ENCODE measurements at places on chromosomes 1 and 21. TPM values are rescaled to one million over a fixed set of nuclear protein-coding genes. Genes with fewer than 3 reads are reported as not detected.
A peak's percentile ranks its signal among the peaks of the same experiment; 100 is the strongest.

GRCh38 chr21:45868488-45868887, 113.1 kb upstream of the COL6A1 start:
- no peak for DNase-seq

The BTBD8 gene
- polyA plus RNA-seq: 7.7 TPM

The TP73 gene
- polyA plus RNA-seq: 0.37 TPM

DNA sequence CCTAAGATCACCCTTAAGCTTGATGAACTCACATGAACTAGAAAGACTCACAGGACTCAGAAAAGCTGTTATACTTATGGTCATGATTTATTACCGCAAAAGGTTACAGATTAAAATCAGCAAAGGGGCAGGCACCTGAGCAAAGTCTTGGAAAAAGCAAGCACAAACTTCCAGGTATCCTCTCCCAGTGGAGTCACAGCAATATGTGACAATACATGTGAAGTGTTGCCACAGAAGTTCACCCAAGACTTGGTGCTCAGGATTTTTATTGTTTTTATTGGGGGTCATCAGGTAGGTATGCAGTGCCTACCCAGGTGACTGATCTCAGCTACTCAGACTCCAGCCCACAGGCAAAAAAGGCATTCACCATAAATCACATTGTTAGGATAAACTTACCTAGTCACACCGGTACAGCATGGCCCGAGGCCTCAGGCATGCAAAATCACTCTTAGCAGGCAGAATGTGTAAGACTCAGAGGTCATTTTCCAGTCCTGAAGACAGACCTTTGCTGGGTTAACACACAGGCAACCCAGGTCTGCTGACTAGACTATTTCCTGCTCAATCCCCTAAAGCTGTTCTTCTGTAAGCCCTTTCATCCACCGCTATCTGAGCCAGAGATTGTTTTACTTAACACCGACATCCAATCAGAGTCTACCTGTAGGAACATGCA, 55.6 kb downstream of the SSX2IP start:
- no peak for DNase-seq

DNA sequence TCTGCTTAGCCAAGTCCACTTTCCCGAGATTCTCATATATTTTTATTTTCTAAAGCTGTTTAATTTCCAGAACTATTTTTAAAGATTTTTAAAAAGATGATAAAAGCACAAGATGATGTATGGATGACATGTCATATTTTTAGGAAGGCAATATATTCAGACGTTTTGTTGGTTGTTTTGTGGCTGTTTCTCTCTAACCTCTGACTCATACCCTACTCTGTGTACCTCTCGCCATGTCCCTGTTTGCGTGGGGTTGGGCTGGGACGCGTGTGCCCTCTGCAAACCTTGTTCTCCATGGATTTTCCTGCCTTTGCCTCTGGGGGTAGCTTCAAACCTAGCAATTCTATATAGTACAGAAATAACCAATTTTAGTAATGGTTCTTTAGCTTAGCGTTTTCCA, 132.0 kb downstream of the GALNT2 start:
- no peak for DNase-seq

DNA sequence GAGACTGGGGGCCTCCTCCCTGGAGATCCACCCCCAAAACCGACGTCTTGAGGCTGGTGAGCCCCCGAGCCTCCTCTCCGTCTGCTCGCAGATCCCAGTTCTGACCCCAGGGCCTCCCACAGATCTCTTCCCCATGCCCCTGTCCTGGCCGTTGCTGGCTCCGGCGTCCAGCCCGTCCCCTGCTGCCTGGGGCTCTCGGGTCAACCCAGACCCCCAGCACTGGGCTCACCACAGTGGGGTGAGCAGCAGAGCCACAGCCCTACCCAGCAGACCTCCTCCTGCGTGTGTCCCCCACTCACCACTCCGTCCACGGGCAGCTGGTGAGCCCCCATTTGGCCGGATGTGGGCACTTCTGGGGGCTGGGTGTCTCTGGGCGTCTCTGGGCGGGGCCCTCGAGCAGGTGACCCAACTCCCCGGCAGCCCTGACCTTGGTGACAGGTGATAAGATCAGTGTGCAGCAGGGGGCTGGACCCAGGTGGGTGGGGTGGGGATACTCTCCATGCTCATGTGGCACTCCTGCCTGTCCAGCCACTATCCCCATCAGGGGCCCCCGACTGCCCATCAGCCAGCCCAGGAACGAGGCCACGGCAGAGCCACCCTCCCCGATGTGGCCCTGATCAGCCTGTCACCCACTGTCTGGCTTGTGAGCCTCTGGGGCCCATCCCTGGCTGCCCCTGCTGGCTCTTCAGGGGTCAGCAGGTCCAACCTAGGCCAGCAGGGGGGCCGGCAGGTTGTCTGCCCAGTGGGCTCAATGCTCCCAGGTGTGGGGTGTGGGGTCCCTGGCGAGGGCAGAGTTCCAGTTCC, 709 bp downstream of the TNFRSF14 start:
- DNase-seq: no peak

The BARHL2 gene
- not detected for polyA plus RNA-seq

The ARMH1 gene
- polyA plus RNA-seq: 6.3 TPM

- no peak for DNase-seq
These were observed 7.4 kb downstream of the KYAT3 start for GRCh38 chr1:88985032-88985431.

DNA sequence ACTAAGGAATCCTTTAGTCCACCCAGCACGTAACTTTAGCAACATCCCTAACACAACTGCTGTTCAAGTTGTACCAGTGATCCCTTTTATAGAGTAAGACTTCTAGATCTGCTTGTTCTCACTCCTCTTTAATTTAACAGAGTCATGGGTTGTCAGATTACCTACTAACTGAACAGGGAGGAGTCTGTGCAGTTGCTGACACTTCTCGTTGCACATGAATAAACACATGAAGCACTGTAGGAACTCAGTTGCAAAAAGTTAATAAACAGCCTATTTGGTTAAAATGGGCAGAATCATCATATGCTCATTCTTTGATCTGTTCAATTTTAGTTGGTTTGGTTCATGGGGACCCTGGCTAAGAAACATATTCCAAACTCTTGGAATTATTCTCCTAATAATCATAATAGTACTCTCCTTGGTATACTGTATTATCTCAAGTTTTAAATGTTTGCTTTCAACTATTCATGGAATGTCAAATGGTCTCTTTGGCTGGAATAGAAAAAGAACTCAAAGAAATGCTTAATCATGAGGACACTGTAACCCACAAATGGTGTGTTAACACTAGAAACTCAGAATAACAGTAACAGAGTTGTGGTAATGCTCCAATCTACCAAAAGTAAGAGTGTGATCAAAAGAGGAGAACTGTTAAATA, 15.6 kb downstream of the PLPPR5 start:
- no peak for DNase-seq

GRCh38 chr1:225332686-225333085, 95.2 kb downstream of the LBR start:
- DNase-seq: no peak

GRCh38 chr1:72230746-72231145, 51.6 kb downstream of the NEGR1 start:
- no peak for DNase-seq

GRCh38 chr1:11534846-11535245, 55.9 kb downstream of the DISP3 start:
- no peak for DNase-seq

The HSD3B2 gene
- polyA plus RNA-seq: 1.0 TPM

The TMEM200B gene
- polyA plus RNA-seq: 17.5 TPM

DNA sequence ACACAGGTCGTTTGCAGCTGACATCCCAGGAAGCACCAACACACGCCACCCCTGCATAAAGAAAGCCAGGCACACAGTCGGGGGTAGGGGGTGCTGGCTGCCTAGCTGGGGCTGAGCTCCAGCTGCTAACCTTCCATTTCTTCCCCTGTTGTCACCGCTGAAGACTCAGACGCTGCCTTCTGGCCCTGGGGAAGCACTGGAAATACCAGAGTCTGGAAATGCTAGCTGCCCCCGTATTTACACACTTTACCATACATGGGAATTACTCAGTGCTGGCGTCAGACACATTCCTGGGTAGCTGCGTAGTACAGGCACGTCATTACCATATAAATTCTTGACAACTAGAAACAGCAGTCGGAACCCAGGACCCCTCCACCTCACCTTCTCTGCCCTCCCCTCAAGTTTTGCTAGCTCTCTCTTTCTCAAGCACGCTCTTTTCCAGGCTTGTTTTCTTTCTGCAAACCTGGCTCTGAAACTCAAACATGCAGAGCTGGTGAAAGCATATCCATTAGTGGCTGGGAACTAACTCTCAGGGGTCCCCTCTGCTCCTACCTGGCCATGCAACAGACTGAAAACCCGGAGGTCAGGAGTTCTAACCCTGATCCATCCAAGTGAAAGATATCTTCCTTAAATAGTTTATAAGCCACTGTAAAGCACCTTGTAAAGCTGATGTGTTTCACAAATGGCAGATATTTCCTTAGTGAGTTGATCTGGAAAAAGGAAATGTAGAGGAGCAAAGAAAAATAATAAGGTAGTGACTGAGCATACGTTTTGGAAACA, 3.3 kb downstream of the CSRP1 start:
- DNase-seq: peak; percentile 81

GRCh38 chr1:246214708-246215509, 292.2 kb downstream of the SMYD3 start:
- no peak for DNase-seq

The CSRP1 gene
- 149 TPM for polyA plus RNA-seq

DNA sequence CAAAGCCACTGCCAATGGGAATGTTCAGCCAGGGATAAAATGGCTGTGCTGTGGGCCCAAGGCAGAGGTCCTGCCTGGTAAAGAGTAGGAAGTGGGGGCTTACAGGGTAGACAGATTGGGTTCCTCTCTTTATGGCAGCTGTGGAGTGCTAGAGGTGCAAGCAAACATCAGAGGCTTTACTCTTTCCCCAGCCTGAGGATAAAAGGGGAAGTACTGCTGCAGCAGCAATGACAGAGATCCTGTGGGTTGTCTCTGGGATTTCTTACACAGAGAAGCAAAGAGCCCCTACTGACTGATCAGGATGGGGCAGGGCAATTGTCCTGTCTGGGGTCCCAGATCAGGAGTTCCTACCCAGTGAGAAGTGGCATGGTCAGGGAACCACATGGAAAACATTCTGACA, 54.2 kb downstream of the DRAM2 start:
- no peak for DNase-seq

DNA sequence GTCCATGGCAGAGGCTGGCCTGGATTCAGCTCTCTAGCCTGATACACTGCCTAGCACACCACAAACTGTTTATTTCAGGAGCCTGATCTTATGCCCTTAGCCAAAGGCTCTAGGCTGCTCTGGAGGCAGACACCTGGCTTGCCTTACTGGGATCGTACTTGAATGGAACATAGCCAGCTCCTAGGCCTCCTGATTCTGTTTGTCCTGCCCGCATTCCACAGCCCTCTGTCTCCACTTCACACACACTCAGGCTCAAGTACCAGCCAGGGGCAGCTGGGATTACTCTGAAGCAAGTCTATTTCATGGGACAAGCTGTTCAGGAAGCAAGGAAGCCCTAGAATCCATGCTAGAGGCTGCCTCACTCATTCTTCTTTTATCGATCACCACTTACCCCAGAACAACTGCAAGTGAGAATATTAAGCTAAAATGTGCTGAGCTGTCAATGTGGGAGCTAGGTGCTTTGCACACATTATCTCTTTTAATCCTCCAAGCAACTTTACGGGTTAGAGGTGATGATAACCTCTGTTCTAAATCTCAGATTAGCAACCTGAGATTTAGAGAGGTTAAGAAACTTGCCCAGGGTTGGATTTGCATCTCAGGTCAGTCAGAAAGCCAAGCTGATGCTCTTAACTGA, 31.1 kb upstream of the CYP4B1 start:
- DNase-seq: no peak

The CLDN14 gene
- 6.8 TPM for polyA plus RNA-seq

- DNase-seq: peak; percentile 74
These were observed 110.9 kb downstream of the RGL1 start for GRCh38 chr1:183915625-183916510.

DNA sequence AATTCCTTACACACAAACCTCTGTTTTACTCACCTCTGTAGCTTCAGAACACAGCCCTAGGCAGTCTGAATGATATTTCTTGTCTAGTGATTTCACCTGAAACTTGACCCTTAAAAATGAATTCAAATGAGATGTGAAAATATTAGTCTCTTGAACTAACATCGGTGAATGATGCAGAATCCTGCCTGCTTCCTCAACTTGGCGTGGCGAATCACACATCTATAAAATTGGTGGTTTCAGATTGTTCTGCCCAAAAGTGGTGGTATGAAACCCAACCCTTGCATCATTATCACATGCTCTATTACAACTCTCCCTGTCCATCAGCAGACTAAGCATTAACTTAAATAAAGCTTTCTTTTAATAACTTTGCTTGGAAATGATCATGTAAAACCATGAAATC, 26.9 kb upstream of the C1orf21 start:
- no peak for DNase-seq

DNA sequence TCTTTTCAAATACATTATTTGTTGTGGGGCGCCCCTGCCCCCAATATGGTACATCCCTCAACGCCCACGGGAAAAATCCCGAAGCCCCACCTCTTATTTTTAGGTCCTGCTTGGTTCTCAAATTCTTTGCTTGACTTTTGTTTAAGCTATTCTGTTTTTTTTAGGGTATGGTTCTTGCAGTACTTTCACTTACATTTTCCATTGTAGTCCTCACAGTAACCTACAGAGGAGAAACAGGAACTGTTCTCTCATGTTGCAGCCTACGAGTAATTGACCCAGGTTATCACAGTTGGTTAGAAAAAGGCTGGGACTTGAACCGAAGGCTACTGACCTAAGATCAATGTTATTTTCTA, 697 bp upstream of the C21orf91 start:
- no peak for DNase-seq

- no peak for DNase-seq
These were observed 13.8 kb upstream of the SIM2 start for GRCh38 chr21:36684957-36685714.

- DNase-seq: no peak
These were observed 241.8 kb upstream of the USP24 start for GRCh38 chr1:55456971-55457370.

GRCh38 chr1:51070011-51070410, 32.0 kb upstream of the C1orf185 start:
- no peak for DNase-seq

GRCh38 chr21:46216132-46216747, 12.3 kb downstream of the LSS start:
- no peak for DNase-seq

DNA sequence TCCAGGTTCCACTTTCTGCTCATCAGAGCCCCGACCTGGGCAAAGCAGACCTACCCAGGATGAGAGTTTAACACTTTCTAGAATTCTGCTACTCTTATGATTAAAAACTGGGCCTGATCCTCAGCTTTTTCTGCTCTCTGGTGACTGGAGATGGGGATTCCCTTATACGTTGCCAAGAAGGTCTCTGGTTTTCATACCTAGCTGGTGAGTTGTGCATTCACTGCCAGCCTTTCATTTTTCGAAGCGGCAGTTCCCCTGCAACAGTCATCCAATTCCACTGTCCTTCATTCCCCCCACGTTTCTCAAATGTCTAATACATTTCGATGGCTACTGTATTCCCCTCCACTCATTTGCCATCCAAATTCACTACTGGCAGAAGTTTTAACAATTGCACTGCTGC, 135.3 kb downstream of the ADSS2 start:
- DNase-seq: no peak

Measured in renal cortex interstitium (tissue), 15 donors.